ENCODE measurements at places on chromosomes 13 and 19.

GRCh38 chr13:75455962-75456361, 26.0 kb downstream of the TBC1D4 start:
- no peak for DNase-seq

DNA sequence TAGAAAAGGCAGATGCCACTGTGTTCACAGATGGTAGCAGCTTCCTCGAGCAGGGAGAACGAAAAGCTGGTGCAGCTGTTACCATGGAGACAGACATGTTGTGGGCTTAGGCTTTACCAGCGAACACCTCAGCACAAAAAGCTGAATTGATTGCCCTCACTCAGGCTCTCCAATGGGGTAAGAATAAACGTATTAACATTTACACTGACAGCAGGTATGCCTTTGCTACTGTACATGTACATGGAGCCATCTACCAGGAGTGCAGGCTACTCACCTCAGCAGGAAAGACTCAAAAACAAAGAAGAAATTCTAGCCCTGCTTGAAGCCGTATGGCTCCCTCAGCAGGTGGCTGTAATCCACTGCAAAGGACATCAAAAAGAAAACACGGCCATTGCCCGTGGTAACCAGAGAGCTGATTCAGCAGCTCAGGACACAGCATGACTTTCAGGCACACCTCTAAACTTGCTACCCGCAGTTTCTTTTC, 197.7 kb downstream of the ZNF737 start:
- DNase-seq = no peak

GRCh38 chr13:65600702-65601101, 1629.4 kb downstream of the PCDH9 start:
- DNase-seq = no peak

DNA sequence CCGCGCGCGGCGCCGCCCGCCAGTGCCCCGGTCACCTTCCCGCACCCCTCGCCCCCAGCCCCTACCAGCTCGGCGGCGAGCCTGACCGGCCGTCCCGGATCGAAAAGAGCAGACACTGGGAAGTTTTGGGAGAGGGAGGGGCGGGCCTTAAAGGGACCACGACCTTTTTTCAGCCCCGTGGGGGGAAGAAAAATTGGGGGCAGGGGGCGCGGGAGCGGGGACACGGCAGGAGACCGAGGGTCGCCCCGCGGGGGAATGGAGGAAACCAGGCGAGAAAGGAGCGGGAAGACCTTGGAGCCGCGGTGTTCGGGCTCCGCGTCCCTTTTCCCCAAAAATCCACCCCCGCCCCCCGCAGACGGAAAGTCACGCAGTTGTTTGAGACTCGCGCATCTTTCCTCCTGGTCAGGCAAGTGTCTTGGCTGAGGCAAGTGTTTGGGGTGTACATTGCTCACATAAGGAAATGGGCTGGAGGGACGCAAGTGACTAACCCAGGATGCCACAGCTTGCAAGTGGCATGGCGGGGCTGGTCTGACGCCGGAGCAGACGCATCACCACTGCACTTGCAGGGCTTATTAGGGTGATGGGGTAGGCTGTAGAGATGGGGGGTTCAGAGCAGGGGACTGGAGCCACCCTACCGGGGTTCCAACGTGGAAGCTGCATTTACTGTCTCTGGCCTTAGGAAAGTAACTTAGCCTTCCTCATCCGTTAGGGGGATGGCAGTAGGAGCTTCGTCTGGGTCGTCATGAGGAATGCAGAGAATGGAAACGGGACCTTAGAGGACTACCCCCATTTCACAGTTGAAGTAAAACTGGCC, 2.7 kb upstream of the HNRNPL start:
- peak; percentile 57 for DNase-seq

DNA sequence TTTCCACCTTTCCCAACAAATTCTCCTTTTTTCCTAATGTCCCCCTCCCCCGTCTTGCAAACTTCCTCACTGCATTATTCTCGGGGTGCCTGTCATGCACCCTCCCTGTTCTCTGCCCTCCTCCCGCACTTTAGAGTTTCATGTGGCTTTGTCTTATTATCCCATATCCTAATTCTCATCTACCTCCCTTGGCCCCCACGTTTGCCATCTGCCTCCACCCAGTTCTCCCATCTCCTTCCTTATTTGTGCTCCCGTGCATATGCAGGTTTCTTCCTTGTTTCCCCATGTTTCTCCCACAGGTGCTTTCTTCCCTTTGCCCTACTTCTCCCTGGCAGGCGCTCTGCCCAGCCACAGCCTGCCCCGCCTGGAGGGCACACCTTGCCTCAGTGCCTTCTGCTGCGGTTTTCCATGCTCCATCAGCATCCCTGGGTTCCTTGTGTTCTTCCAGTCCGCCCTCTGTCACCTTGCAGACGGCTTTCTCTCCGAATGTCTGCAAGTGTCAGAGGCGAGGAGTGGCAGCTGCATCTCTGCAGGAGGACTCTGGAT, 1.5 kb downstream of the SPATA13 start:
- DNase-seq = no peak

Data from activated T-cell treated with anti-CD3 and anti-CD28 coated beads for 48 hours (primary cell).